ENCODE measurements at places on chromosomes 11 and 22.

GRCh38 chr11:110314366-110315095 is 18.1 kb upstream of the RDX start:
- no peak for DNase-seq

DNA sequence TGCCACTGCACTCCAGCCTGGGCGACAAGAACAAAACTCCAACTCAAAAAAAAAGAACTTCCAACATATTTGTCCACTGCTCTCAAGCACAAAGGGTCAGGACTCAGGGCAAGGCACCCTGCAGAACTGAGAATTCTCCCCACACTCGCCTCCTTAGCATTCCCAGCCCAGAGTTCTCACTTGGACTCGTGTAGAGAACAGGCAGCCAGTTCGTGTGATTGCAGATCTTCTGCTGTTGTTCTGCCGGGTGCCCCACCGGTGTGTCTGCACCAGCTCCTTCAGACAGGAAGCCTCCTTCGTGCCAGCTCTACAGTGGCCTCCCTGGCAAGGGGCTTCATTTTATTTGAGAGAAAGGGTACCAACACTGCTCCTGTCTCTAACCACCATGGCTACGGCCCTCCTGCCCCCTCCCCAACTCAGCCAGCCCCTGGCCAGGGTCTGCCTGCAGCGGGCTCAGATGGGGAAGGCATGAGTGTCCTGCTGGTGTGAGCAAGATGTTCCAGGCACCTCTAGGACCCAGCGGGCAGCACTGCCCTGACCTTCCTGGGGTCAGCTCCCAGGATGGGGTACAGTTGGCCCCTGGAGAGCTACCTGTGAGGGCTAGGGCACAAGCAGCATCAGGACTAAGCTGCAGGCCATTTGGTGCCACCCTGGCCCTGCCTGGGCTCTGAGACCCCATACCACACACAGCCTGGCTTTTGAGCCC is 19.5 kb upstream of the SCGB1A1 start:
- DNase-seq = no peak

DNA sequence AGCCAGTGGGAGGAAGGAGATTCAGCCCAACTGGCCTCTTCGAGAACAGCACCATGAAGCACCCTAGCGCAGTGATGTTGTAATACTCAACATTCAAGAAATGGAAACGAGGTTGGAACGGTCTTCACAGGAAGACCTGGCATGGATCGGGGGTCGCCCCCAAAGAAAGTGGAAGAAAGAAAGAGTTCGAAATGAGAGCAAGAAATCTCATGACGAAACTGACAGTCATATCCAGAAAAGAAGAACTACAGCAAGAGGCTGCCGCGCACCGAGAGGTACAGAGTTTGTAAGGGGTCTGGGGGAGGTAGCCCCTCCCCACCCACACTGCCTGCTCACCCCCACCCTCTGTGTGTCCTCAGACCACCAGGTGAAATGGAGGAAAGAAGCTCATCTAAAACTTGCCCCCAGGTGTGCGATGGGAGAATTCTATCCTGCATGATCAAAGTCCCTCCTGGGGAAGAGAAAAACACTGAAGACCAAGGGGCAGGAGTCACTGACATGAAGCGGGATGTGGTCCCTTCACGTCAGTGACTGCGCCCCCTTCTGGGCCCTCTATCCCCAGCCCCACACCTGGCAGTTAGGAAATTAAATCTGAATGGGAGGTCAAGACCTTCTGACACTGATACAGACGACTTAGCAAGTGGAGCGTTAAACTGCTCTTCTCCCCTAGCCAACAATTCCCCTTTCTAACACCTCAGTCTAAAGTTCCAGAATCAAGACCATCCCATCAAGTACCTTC is 52.9 kb upstream of the SPATA19 start:
- DNase-seq = no peak

GRCh38 chr11:101269990-101270660 is 140.5 kb upstream of the PGR start:
- no peak for DNase-seq

- no peak for DNase-seq
These were observed 827 bp upstream of the TNNT3 start for GRCh38 chr11:1918436-1919315.

DNA sequence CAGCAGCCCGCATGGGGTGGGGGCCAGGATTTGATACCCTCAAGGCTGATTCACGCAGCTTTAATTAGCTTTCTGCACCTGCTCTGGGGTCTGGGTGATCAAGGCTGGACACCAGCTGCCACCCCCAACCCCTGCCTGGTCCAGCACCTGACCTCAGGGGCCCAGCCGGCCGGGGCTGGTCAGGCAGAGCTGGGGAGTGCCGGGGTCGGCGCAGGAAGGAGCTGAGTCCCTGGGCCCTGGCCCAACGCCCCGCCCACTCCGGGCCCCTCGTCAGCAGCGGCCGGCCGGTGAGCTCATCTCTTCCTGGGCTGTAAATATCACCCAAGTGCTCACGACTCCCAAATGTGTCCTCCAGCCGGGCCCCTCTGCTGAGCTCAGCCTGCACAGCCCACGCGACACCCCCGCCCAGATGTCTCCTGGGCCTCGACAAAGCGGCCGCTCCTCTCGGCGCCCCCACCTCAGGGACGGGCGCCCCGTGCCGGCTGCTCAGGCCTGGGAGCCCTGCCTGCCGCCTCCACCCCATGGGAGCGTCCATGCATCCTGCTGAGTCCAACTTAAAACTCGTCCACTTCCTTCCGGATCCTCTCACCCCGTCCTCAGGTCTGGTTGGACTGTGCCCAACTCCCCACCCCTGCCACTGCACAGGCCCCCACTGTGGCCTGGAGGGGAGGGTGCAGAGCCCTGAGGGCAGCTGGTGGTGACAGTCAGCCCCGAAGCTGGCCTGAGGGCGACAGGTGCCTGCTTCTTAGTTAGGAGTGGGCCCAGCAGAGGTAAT is 29.0 kb downstream of the RTN4R start:
- DNase-seq = no peak

DNA sequence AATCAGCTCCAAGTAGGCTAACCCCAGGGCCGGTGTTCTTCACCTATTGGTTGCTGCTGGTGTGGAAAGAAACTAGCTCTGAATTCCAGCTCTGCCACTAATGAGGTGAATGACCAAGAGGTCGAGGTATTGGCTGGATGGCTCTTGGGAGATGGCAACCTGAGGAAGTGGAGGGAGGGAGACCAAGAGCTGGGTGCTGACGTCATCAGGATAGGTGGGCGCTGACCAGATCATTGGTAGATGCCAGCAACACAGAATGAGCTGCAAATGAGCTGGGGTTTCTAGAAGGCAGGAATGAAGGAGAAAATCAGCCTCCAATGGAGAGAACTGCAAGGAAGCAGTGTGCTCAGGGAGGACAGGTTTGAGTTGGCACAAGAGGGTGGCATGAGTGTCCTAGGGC is 14.7 kb upstream of the CSF2RB start:
- DNase-seq = no peak

GRCh38 chr22:20809538-20810185 is 35.7 kb downstream of the SERPIND1 start:
- DNase-seq = no peak

DNA sequence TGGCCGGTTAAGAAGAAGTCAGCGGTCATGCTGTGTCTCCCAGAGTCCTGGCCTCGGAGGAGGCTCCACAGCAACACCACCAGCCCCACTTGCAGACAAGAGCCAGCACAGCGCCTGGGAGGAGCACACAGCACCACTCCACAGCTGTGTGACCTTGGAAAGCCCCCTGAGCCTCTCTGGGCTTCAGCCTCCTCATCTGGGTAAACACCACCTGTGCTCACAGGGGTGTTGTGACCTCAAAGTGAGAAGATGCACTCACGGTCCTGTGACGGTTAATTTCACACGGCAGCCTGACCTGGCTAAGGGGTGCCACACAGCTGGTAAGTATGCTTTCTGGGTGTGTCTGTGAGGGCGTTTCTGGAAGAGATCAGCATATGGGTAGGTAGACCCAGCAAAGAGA is 54.7 kb downstream of the PHF21B start:
- no peak for DNase-seq

DNA sequence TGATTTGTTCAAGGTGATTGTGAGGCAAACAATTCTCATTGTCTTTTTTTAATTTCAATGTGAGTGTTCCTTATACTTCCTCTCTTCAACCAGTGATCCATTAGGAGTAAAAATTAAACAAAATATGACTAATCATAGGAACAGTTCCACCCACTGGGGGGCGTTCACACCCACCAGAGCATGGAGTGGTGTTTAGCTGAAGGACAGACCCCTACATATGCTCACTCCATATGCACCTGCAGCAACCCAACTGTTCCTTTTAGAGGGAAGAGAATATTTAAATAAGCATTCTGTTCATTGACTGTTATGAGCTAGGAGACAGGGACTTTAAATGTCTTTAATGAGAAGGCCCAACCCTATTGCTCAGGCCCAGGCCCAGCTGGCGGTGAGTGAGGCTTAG is 78.7 kb upstream of the DRD2 start:
- no peak for DNase-seq

- no peak for DNase-seq
These were observed 276.6 kb upstream of the CADM1 start for GRCh38 chr11:115780646-115781362.

DNA sequence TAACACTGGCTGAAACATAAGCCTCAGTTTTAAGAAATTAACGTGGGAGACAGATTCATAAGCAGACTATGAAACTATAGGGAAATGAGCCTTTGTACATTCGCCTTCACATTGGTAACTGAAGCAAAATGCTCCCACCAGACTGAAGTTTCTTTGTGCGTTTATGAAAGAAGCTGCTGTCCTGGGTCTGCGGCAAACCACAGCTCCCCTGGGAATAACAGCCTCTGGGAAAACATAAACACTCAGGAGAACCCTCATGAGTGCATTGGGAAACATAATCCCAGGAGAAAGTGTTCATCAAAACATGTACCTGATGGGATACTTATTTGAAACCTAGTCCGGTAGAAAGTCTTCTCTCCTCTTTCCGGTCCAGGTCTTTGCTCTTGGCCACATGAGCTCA is 193.1 kb upstream of the LARGE1 start:
- DNase-seq = no peak

DNA sequence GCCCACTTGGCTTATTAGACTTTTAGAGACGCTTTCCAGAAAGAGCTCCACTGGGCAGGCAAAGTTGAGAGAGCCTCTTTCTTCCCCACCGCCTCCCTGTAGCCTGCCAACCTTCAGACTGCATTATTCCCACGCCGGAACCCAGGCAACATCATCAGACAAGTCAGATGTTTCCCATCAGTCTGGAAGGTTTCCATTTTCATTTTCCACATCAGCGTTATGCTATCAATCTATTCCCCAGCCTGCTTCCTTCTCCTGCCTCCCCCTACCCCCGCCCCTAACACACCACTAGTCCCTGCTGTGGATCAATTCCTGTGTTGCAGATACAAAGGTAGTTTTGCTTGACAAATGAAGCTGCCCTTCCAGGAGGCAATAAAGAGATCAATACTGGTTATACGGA is 184.8 kb downstream of the DSCAML1 start:
- no peak for DNase-seq

- no peak for DNase-seq
These were observed 71.7 kb upstream of the DRD2 start for GRCh38 chr11:113546757-113547507.

GRCh38 chr11:60130496-60130895 is 42.0 kb downstream of the MS4A2 start:
- no peak for DNase-seq

- no peak for DNase-seq
These were observed 908 bp downstream of the PPME1 start for GRCh38 chr11:74171997-74172396.

GRCh38 chr11:15286465-15286864 is 171.7 kb downstream of the INSC start:
- DNase-seq = no peak

DNA sequence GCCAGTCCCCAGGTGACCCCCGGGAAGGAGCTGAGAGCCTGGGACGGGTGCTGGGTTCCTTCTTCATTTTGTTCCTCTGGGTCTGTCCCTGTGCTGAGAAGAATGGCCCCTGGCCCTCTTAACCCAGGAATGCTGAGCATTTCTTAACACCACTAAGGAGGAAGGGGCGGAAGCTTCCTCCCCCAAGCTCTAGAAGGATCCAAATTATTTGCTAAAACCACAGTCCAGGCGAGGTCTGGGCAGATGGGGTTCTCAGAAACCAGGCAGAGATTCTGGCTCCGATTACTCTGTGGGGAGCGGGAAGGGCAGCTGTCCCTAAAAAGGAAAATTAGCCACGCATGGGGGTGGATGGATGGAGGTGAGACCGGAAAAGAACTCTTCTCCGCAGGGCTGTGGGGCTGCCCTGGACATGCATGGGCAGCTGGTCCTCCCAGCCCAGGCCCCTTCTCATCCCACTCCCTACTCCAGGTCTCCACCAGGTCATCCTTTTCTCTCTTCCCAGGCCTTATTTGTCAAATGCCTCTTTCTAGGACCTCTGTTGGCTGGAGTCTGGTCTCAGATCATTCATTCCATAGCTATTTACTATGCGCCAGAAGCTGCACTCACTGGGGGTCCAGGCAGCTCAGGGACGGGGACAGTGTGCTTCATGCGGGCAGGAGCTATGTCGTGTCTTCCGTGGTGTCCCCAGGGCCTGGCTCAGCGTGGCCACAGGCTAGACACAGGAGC is 45.0 kb upstream of the MYH9 start:
- no peak for DNase-seq

DNA sequence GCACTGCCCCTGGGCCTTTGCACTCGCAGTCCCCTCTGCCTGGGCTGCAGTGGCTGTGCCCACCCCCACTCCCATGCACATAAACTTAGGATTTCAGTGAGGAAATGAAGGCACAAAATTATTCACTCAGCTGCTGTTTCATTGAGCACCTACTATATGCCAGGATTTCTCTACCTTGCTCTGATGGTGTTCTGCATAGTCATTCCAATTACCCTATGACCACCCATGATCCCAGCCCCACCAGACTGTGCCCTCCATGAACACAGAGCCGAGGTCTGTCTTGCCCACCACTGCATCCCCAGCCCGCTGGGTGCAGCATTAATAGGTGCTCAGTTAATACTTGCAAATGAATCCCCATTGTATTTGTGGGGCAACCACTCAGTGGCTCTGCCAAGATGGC is 10.9 kb downstream of the CYTH4 start:
- DNase-seq = no peak

DNA sequence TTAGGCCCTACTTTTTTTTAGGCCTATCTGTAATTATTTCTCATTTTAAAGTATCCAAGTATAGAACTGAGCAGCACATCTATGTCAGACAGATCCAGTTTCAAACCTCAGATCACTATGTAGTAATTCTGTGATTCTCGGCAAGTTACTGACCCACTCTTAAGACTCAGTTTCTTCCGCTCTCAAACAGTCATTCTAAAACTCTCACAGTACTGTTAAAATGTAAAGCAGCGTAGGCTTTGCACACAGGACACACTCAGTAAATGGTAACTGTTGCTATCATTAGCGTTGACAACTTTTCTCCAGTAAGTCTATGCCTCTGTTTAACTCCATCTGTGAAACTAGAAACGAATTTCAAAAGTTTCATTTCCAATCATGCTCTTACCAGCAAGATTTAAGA is 277.1 kb downstream of the TTC28 start:
- DNase-seq = no peak
